NCI-H69 (cell line): ENCODE measurements at places on chromosomes 6 and 20.

DNA sequence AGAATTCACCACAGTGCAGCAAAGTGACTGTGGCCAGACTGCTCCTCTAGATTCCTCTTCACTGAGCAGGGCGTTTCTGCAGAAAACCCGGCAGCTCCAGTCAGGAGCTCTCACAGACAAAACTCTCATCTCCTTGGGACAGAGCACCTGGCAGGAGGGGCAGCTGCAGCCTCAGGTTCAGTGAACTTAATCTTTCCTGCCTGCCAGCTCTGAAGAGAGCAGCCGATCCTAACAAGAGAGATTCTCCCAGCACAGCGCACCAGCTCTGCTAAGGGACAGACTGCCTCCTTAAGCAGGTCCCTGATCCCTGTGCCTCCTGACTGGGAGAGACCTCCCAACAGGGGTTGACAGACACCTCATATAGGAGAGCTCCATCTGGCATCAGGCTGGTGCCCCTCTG lies 1065.5 kb downstream of the GRIK2 start:
- DNase-seq, result no peak

DNA sequence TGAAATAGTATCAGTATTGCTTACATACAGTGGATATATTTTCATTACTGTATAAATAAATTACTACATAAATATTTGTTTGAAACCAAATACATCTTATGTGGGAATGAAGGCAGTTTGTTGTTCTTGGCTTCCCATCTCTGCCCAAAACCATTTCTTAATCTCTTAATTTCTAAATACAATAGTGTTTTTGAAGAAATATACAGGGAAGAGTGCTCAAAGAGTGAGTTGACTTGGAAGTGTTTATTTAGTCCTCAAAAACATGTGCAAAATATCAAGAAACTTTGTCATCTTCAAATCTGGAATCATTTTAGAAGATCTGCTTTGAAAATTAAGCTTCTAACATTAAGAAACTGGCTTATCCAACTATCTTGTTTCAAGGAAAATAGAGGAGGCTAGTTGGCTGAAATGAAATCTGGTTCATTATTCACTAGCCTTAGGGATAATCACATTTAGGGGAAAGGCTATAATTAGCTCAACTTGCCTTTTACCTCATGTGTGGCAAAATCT lies 259.8 kb upstream of the FLRT3 start:
- DNase-seq, result peak; percentile 95

DNA sequence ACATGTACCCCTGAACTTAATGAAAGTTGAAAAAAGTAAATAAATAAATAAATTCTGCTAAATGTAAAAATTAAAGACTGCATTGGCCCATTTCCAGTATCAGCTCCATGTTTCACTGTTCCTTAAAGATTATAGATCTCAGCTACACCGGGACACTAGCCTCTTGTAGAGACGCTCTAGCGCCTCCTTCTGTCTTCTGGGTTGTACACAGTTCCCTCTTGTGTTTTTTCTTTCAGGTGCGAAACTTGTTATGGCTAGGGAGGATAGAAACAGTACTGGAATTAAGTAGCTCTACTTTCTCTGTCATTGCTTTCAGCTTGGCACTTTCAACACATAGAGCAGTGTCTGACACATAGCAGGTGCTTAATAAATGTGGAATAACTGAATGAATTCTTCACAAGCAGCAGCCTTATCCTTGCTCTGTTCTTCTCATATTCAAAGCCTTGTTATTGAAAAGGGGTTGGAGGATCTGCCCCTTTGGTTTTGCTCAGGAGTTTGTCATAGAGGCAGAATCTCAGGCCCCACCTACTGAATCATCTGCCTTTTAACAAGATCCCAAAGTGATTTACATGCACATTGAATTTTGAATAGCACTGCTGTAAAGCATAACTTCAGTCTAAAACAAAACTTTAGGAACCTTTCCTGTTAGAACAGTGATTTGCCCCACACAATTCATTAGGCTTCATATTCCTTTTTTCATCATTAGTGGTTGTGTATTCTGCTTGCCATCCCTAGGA lies 92.3 kb downstream of the FIG4 start:
- no peak for DNase-seq

- peak; percentile 1 for DNase-seq
These were observed 840 bp downstream of the PPP1R3D start for GRCh38 chr20:59939052-59939878.

- DNase-seq, result no peak
These were observed 242.5 kb downstream of the ZFAND3 start for GRCh38 chr6:38062066-38062465.

- DNase-seq, result peak; percentile 67
These were observed 163.1 kb downstream of the IBTK start for GRCh38 chr6:82084324-82084920.

DNA sequence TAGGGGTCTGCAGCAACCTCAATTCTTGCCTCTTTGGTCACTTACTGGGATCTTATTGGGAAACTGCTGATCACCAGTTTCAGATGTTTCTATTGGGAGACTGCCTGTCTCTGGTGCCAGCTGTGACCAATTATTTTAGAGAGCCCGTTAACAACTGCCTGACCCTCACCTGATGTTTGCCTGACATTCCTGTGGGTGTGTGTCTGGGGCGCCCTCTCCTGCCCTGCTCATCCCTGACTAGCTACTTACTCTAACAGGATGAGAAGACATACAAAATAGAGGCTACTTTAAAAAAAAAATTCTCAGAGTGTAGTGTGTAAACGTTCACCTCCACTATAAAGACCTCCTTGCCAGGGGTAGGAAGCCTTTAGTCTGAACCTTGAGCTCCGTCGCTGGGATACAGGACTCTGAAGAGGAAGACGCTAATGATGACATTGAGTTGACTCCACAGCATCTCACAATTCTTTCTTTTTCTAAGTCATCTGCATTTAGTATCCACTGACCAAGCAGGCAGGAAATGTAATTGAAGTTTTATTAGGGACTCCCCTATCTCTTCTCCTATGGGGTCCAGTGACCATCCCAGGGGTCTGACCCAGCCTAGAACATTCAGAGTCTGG lies 54.6 kb upstream of the DDR1 start:
- DNase-seq, result no peak

- DNase-seq, result no peak
These were observed 310.4 kb downstream of the HAO1 start for GRCh38 chr20:7629880-7630279.

DNA sequence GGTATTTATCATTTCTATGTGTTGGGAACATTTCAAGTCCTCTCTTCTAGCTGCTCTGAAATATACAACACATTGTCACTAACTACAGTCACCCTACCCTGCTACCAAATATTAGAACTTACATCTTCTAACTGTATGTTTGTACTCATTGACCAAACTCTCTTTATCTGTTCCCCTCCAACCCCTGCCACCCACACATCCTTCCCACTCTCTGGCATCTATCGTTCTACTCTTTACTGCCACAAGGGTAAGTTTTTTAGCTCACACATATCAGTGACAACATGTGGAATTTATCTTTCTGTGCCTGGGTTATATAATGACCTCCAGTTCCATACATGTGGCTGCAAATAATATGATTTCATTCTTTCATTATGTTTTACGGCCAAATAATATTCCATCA lies 171.9 kb downstream of the GMDS start:
- no peak for DNase-seq

GRCh38 chr6:3370361-3371221 lies 86.3 kb downstream of the SLC22A23 start:
- DNase-seq, result no peak

DNA sequence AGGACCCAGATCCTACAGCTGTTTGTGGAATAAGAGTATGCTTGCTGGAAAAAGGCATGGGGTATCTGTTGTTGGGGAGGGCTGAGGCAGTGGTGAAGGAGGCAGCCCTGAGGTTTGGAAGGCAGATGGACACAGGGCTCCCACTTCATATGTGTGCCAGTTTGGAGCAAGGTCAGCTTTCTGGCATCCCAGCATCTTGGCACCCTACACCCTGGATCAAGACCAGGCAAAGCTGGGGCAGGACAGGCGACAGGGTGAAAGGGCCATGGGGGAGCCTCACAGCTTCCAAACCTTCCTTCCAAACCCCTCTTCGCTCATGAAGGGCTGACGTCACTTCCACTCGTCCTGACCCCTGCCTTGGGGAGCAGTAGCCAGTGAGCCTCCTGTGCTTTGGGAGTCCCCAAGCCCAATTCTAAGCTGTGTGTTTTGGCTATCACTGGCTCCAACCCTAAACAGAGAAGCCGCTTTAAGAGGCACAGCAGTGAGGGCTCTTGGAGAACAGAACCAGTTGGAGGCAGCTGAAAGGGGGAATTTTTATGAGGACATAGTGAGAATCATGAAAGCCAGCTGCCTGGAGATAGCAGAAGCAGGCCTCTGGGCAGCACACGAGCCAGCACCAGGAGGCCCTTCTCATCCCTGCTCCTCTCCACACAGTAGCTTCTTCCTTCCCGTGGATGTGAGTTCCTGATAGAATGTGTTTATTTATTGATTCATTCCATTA lies 448.6 kb upstream of the CDH4 start:
- no peak for DNase-seq

- no peak for DNase-seq
These were observed 54.2 kb downstream of the DSTN start for GRCh38 chr20:17624070-17624469.

GRCh38 chr6:39243809-39244208 lies 14.5 kb upstream of the KCNK5 start:
- no peak for DNase-seq

DNA sequence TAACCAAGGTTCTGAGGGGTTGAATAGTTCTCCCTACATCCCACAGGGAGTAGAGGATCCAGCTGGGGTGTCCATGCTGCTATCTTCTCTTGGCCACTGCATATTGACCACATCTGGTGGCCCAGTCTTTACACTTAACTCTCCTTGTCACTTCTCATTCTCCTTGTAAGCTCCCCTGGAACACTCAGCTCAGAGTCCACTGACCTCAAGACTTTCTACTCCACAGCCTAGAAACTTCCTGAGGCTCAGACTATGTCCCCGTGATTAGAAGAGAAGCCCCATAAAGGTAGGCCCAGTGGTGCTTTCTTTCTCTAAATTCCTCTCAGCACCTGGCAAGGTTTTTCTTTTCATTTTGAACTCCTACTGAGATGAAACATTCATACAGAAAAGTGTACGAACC lies 13.3 kb upstream of the ZFAND3 start:
- no peak for DNase-seq

GRCh38 chr6:9370480-9370879 lies 935.1 kb upstream of the SLC35B3 start:
- DNase-seq, result no peak

DNA sequence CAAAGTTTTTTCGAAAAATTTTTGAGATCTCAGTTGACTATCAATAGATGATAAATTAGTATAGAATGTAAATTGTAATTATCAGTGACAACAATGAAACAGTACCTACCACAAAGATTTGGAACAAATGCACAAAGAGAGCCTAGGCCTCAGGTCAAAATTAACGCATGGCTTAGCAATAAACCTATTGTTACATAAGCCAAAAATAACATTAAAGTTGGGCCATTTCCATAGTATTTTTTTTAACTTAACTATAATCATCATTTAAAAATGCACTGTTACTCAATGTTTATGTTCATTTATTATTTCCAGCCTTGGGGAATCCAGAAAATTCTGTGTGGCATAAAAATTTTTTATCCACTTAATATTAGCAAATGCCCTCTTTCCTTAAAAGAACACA lies 117.0 kb downstream of the EPB41L2 start:
- DNase-seq, result no peak
